Glutamatergic neuron (in vitro differentiated cells): ENCODE measurements at places on chromosomes 6 and 20. TPM values are rescaled to one million over a fixed set of nuclear protein-coding genes. Genes with fewer than 3 reads are reported as not detected.

Gene TSPO2
- total RNA-seq, result not detected

Gene OLIG3
- 75.1 TPM for total RNA-seq

Gene MICB
- 3.6 TPM for total RNA-seq

Gene SOD2
- 56.5 TPM for total RNA-seq

Gene PRPH2
- total RNA-seq, result not detected

Gene LRRC73
- total RNA-seq, result 1.2 TPM

Gene OOEP
- total RNA-seq, result not detected

Gene BNIP5
- total RNA-seq, result not detected
